ENCODE measurements at places on chromosomes 1 and 21.

GRCh38 chr1:203652724-203653461, 26.3 kb downstream of the ATP2B4 start:
- DNase-seq: no peak

GRCh38 chr1:162367073-162367472, 9.6 kb downstream of the SPATA46 start:
- no peak for DNase-seq

DNA sequence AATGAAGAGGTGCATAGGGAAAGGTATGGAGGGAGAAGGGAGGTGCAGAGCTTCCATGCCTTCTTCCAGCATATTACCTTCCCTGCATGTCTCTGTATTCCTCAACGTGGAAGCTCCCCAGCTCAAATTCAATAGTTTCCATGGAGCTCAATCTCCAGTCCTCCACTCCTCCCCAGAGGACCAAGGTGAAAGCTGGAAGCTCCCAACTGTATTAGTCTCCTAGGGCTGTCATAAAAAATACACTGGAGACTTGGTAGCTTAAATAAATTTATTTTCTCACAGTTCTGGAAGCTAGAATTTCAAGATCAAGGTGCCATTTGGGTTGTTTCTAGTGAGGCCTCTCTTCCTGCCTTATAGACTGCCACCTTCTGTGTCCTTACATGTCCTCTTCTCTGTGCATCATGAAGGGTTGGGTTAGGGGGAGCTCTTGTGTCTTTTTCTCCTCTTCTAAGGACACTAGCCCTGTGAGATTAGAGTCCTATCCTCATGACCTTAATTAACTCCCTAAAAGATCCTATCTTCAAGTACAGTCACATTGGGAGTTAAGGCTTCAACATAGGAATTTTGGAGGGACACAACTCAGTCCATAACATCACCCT, 21.9 kb upstream of the RABGGTB start:
- no peak for DNase-seq

- no peak for DNase-seq
These were observed 286.7 kb downstream of the HLX start for GRCh38 chr1:221165839-221166500.

DNA sequence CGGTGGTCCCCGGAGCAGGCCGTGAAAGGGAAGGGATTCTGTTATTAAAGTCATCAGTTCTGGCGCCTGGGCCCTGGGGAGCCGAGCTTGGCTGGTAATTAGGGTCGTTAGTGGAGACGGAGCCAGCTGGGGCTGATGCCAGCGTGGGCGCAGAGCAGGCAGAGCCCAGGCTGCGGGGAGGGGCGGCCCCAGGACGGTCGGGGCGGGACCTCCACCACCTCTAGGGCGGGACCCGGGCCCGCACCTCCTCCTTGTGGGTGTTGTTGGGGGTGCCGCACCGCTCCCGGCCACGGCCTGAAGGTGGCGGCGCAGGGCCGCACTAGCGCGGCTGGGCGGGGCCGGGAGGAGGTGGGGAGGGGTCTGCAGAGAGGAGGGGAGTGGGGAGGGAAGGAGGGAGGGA, 470.6 kb downstream of the PTPRU start:
- no peak for DNase-seq

GRCh38 chr21:33403128-33403785, at the start of gene IFNGR2:
TSS of gene IFNGR2 (plus strand) at chr21:33403413. CDS start at chr21:33403544, 131 bp downstream.
- no peak for DNase-seq

GRCh38 chr1:33274446-33274845, 18.2 kb downstream of the ZNF362 start:
- no peak for DNase-seq

- no peak for DNase-seq
These were observed 124.9 kb upstream of the HMGB4 start for GRCh38 chr1:33738976-33739375.

DNA sequence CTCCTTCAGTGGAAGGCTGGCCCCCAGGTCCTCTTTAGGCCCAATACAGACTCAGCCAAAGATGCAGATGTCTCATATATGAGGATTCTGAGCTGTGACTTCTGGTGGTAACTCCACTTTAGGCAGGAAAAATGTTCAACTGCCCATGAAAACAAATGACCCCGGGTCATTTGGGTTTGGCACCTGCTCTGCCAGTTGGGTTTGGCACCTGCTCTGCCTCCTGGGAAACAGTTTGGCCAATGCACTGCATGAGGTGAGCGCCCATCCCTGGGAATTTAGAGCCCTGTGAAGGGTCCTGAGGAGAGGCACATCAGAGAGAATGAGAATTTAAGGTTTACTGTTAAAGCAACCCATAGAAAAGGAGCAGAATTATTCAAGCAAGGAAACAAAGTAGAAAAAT, 45.3 kb downstream of the B3GALT5 start:
- no peak for DNase-seq

- DNase-seq: no peak
These were observed 19.7 kb downstream of the PBX1 start for GRCh38 chr1:164578479-164579200.

DNA sequence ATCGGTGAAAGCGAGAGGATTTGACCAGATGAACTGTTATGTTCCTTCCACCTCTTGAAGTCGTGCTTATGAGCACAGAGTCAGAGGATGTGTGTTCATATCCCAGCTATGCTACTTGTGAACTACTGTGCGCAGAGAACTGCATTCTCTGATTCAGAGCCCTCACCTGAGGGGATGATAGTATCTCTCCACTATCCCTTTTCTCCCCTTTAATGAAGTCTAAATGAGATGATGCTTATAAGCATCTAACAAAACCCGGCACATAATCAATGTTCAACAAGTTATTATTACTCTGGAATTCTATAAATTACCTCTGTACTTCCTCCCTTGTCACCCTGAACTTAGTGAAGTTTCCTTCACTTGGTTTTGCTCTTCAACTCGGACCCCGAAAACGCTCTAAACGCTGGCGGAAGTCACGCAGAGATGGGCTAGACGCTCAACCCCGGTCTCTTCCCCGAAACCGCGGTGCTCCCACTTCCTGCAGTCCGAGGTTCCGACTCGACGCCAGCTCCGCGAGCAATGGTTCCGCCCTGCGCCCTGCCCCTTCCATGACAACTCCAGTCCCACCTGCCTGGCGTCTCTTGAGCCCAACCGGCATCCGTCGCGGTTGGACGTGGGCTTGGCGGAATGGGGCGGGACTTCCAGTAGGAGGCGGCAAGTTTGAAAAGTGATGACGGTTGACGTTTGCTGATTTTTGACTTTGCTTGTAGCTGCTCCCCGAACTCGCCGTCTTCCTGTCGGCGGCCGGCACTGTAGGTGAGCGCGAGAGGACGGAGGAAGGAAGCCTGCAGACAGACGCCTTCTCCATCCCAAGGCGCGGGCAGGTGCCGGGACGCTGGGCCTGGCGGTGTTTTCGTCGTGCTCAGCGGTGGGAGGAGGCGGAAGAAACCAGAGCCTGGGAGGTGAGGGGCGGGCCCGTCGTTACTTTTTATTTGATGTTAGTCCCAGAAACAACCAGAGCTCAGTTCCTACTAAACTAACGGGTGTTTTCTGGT, at the start of gene NUF2:
Gene NUF2, plus strand, starts transcription at position 644 of the 995 bp plus-strand sequence. CDS start 4,098 bp downstream, outside the sequence.
- peak; percentile 96 for DNase-seq
